Right ventricle myocardium superior (tissue), 1 donor: ENCODE measurements at places on chromosomes 1 and 21.

GRCh38 chr1:160904783-160905616 lies 20.0 kb upstream of the ITLN1 start:
- DNase-seq, result no peak

GRCh38 chr1:170310951-170311350 lies 165.2 kb downstream of the NTMT2 start:
- DNase-seq, result no peak

GRCh38 chr21:46634966-46635323 lies 529 bp upstream of the PRMT2 start:
- peak; percentile 81 for DNase-seq

GRCh38 chr1:182185136-182185535 lies 123.6 kb upstream of the ZNF648 start:
- no peak for DNase-seq

DNA sequence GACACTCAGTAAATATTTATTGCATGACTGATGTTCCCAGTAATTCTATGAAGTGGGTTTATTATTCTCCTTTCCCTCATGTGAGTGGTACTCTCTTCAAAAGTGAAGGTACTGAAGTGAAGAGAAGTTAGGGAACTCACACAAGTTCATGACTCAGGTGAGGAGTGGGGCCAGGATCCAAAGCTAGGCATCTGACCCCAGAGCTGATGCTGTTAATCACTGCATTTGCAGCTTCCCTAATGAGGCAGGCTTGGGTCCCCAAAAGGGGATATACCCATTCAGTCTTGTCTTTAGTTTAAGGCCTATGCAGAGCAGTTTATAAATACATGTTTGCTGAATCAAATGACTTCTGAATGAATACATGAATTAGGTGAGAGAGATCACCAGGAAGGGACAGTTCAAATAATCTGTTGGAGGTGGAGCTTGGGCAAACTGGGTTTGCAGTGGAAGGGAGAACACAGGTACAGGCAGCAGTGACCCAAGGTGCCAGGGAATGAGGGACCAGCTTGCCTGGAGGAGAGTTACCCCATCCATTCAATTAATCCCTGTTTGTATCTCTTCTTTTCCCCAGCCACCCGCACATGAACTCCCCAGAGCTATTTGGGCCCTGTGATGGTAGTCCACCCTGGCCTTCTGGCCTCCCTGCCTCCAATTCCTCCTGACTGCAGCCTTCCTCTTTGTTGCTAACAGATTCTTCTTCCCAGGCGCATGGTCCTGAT lies 2.0 kb downstream of the CD58 start:
- no peak for DNase-seq

- DNase-seq, result no peak
These were observed 4.1 kb downstream of the ZNF362 start for GRCh38 chr1:33260439-33260838.

DNA sequence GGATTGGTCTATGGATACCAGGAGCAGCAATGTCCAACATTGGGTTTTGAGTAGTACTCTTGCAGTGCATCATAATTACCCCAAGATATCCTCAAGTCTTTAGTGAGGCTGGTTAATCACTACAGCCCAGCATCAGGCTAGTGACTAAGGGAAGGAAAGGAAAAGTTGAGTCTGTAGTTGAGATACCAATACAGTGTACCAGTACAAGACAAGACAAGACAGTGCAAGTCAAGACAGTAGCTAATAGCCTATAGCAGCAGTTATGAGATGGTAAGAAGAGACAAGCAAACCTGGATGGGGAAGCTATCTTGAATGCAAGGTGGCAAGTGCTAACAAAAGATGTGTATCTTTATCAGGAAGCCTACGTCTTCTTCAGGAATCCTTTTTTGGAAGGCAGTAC lies 13.3 kb upstream of the GNG12 start:
- no peak for DNase-seq
